ENCODE measurements at places on chromosomes 5 and 9. TPM values are rescaled to one million over a fixed set of nuclear protein-coding genes. Genes with fewer than 3 reads are reported as not detected.

Gene CDC20B
- not detected for total RNA-seq

DNA sequence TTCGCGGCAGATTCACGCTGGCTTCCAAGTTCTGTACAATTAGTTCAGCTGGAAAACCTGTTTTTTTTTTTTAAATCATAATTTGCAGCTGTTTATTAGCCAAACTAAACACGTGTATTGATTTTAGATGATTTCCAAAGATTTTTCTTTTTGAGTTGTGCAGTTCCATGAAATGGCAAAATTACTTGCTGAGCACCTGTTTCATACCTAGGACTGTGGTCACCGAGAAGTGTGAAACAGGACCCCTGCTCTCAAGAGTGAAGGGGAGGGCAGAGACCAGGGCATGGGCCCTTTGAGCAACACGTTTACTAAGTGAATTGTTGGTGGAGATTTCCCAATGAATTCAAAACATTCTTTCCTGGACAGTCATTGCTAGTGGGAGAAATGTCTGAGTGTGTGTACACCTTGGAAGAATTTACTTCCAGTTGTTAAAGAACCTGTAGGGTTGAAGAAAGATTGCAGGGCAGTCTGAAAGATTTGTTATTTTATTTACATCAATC lies 688 bp downstream of the SNX24 start:
- DNase-seq = no peak
- no peaks in the 10 kb centered on the region for H3K27me3 ChIP-seq
- H3K4me1 ChIP-seq = peaks cover 44% of the 10 kb centered on the region

- H3K4me3 ChIP-seq = no peak overlapping the region
- H3K27ac ChIP-seq = no peak overlapping the region
- DNase-seq = no peak
- peaks cover 12% of the 10 kb centered on the region for H3K4me1 ChIP-seq
These were observed 386.3 kb downstream of the BNC2 start for GRCh38 chr9:16484180-16484579.

DNA sequence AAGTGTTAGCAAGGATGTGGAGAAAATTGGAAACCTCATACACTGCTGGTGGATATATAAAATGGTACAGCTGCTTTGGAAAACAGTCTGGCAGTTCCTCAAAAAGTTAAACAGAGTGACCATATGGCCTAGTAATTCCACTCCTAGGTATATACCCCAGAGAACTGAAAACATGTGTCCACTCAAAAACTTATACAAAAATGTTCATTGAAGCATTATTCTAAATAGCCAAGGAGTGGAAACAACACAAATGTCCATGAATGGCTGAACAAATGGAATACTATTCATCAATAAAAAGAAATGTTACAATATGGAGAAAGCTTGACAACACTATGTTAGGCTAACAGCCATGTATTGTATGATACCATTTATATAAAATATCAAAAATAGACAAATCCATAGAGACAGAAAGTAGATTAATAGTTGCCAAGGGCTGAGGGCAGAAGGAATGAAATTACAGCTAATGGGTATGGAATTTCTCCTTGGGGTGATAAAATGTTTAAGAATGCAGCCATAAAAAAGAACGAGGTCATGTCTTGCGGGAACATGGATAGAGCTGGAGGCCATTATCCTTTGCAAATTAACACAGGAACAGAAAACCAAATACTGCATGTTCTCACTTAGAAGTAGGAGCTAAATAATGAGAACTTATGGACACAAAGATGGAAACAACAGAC lies 33.6 kb upstream of the FBP1 start:
- no peaks in the 10 kb centered on the region for H3K36me3 ChIP-seq
- peak overlapping the region; percentile 90 for H3K27ac ChIP-seq
- no peak for DNase-seq

GRCh38 chr9:127937056-127937387 lies 632 bp downstream of the DPM2 start:
- H3K4me1 ChIP-seq = peaks cover 39% of the 10 kb centered on the region
- peak overlapping the region; percentile 89 for H3K4me3 ChIP-seq
- H3K27me3 ChIP-seq = no peaks in the 10 kb centered on the region
- DNase-seq = no peak

DNA sequence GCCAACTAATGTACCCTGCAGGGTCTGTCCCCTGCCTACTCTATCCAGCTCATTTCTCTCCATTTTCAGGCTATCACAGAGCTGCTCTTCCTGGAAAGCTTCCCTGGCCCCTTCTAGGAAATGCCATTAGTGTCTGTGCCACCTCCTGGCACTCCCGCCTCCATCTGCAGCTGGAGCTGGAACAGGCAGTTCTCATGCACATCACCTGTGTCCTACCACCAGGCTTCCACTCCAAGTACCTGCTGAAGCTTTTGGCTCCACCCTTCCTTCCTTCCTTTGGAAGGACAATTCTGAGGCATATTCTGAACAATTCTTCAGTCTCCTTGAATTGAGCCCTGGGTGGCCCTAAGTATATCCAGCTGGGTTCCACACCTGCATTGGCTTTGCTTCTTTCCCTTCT lies 156.2 kb upstream of the ZNF618 start:
- H3K27ac ChIP-seq = no peak overlapping the region
- H3K27me3 ChIP-seq = peaks cover 23% of the 10 kb centered on the region
- H3K4me1 ChIP-seq = no peaks in the 10 kb centered on the region
- H3K4me3 ChIP-seq = no peak overlapping the region

DNA sequence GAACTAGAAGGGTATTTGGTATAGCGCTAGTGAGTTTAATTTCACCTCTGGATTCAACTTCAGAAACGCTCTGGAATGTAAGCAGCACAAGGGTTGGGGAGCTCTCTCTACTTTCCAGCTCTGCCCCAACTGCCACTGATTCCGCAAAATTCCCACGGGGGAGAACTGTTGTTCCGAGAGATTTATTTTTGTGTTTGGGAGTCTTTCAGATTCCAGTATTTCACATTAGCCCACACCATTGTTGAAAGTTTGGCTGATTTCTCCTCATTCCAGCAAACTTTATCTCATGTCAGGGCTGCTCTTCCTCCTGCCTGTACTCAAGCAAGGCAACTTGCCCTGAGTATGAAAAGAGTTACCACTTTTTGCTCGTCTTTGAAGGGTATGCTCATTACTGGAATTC lies 198.5 kb upstream of the EGFLAM start:
- peaks cover 16% of the 10 kb centered on the region for H3K4me1 ChIP-seq
- no peak for DNase-seq
- no peak overlapping the region for H3K4me3 ChIP-seq
- peak overlapping the region; percentile 37 for H3K27ac ChIP-seq
- no peaks in the 10 kb centered on the region for H3K36me3 ChIP-seq
- no peaks in the 10 kb centered on the region for H3K27me3 ChIP-seq

GRCh38 chr9:81653240-81653639 lies 36.1 kb downstream of the TLE1 start:
- no peaks in the 10 kb centered on the region for H3K27me3 ChIP-seq
- no peak overlapping the region for H3K4me3 ChIP-seq
- no peak overlapping the region for H3K27ac ChIP-seq
- H3K36me3 ChIP-seq = peaks cover 9% of the 10 kb centered on the region

GRCh38 chr5:143187495-143187894 lies 216.0 kb downstream of the NR3C1 start:
- peaks cover 21% of the 10 kb centered on the region for H3K4me1 ChIP-seq
- DNase-seq = no peak
- H3K27ac ChIP-seq = no peak overlapping the region
- no peak overlapping the region for H3K4me3 ChIP-seq
- H3K36me3 ChIP-seq = no peaks in the 10 kb centered on the region
- H3K27me3 ChIP-seq = no peaks in the 10 kb centered on the region

DNA sequence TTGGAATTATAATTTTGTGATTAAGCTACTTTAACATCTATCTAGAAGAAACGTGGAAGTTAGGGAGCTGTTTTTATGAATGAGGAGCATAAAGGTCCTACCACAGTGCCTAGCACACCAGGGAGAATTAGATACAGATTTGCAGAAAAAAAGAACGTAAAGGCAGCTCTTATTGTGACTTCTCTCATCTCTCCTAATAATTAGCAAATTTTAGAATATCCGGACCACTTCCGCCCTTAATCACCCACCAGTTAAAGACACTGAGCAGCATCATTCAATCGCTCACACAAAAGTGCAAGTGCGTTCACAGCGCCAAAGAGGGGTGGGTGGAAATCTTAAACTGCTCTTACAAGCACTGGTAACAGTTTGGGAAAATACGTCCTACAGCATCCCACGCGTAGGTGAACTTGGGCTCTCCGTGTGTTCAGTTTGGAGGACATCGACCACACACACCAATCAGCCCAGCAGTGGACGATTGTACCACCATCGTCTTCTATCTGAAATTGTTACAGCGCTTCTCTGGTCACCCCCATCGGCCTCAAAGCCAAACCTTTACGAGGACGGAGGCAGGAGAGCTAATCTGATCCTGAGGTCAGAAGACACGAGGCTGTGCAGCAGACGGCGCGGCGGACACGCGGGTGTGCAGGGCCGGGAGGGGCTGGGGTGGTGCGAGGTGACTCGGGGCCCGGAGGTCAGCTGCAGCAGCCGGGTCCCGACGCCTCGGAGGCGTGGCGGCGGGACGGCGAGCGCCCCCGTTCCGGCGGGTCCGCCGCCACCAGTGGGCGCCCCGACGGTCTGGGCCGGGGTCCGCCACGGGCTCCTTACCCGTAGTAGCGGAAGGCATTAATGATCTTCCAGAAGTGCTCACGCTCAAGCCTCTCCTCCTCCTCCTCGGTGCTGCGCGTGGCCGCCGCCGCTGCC lies 646 bp downstream of the CARNMT1 start:
- no peak for DNase-seq
- no peaks in the 10 kb centered on the region for H3K27me3 ChIP-seq
- H3K4me1 ChIP-seq = peaks cover 22% of the 10 kb centered on the region
- H3K27ac ChIP-seq = peak overlapping the region; percentile 92

DNA sequence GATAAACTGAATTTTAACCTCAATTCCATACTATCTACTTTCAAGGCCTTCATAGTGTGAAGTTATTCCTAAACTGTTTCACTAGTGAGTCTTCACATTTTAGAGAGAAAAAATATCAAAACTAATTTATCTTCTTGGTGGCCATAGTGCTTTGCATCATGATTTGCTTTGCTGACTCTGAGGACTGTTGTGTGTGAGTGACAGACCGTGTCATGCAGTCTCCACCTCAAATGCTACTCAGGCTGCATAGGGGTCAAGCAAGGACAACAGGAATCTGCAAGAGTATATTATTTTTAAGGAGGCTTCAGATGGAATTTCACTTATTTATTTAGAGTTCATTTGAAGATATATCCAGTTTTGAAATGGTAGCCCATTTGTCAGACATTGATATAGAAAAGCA lies 34.5 kb downstream of the MACIR start:
- no peaks in the 10 kb centered on the region for H3K27me3 ChIP-seq
- peaks cover 19% of the 10 kb centered on the region for H3K4me1 ChIP-seq
- DNase-seq = no peak
- no peaks in the 10 kb centered on the region for H3K36me3 ChIP-seq
- H3K27ac ChIP-seq = no peak overlapping the region

All from chondrocyte (in vitro differentiated cells).